ENCODE measurements at places on chromosomes 4 and X.

DNA sequence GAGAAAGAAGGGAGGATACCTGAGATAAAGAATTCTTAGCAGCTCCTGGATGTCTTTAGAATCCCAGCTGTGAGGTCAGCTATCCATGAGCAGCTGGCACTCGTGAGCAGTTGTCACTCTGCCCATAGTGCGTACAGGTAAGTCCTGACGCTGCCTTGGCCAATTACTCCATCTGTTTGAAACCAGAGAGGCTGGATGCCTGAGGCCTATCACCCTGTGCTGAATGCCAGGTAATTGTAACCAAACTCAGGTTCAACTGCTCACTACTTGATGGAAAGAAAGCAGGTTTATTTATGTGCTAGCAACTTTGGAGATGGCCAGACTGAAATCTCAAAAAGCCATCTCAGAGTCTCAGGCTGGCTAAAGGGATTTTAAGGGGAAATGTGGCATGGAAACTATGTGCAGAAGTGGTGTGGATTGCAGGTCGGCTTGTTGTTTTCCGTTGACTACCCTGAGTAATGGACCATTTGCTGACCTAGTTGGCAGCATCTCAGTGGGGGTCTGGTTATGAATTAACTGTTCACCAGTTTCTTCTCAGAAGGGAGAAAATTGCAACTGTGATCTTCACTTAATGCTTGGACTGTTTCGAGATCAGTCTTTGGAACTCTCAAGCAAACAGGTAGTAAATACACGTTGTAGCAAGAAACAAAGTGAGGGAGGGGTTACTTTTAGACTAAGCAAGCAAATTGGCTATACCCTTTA, 1614.0 kb upstream of the PCDH10 start:
- no peak for DNase-seq

DNA sequence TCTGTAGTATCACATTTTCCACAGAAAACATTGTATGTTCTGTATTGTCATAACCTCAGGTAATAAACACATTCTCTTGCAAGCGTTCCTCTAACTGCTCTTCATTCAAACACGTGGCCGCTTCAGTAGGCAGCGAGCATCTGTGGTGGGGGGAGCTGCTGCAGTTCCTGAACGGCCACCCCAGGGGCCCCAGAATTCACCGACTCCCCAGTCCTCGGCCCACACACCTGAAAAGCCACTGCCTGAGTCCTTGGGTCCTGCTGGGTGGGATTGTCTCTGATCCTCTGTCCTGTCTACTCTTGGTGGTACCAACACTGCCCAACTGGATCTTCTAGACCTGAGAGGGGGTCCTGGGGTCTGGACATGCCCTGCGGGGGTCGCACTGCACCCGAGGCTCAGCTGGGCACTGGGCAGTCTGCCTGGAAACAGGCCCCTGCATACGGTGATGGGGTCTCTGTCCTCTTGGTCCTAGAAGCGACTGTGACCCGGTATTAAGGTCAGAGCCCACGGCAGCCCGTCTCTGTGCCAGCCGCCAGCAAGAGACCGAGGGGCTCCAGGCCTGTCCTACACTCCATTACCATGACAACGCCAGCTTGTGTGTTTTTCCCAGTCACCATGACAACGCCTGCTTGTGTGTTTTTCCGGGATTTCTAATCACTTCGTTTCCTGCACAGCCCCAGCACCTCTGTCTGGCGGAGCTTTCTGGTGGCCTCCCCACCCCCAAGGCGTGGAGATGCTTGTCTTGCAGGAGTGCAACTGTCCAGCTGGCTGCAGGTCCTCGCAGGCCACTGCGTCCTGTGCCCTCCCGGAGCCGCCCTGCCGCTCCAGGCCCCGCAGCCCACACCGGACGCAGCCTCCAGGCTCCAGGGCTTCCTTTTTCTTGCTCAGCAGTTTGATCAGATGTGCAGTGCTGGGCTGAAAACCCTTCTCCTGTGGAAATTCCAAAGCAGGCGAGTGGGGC, 16.0 kb downstream of the CTBP1 start:
- DNase-seq, result no peak

GRCh38 chr4:89158884-89159503, 47.7 kb downstream of the TIGD2 start:
- peak; percentile 14 for DNase-seq

DNA sequence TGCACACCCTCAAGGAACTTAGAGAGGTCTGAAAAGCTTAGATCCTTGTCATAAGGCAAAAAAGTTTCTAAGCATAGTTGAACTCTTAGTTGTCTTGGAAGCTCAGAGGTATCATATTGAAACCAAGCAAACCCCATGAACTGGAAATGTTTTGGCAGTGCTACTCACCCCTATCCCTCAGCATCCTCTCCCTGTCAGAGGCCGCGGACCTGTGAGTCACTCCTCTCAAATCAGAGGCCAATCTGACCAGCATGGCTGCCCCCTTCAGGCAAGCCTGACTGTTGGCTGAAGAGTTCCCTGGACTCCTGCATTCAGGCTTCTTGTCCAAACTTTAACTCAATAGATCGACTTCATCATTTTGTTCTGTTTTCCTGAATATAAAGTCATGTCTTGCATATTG, 69.4 kb downstream of the KCNIP4 start:
- peak; percentile 25 for DNase-seq

- no peak for DNase-seq
Observed at GRCh38 chr4:176492646-176493302, 173.0 kb downstream of the SPCS3 start.

DNA sequence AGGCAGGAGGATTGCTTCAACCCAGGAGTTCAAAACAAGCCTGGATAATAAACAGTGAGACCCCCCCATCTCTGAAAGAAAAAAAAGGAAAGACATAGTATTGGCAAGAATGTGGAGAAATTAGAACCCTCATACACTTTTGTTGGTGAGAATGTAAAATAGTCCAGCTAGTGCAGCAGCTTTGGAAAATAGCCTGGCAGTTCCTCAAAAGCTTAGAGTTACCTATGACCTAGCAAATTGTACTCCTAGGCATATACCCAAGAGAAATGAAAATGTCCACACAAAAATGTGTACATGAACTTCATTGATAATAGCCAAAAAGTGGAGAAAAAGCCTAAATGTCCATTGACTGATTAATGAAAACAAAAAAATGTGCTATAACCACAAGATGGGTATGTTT, 21.3 kb downstream of the THAP9 start:
- DNase-seq, result no peak

DNA sequence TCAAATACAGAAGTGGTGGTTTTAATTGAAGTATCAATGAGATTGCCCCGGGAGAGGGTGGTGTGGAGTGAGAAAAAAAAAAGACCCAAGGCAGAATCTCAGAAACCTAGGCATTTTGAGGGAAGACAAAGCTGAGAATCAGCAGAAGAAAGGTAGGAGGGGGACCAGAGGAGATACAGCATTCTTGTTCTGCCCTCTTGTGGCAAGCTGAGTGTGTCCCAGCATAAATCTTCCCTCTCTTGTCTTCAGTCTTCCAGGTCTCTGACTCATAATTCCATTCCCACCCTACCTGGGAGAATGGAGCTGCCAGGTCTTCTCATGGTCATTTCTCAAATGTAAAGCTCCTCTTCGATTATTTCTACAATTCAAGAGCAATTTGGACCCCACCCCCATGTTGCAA, 32.7 kb upstream of the MAGED1 start:
- peak; percentile 23 for DNase-seq

- DNase-seq, result no peak
Observed at GRCh38 chr4:43244688-43245382, 352.3 kb downstream of the GRXCR1 start.

DNA sequence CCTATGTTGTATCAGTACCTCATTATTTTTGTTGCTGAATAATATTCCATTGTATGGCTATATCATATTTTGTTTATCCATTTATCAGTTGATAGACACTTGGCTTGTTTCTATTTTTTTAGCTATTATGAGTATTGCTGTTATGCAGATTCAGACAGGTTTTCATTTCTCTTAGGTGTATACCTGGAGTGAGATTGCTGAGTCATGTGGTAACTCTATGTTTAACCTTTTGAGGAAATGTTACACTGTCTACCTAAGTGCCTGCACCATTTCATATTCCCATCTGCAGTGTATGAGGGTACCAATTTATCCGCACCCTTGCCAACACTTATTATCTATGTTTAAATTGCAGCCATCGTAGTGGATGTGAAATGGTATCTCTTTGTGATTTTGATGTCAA, 43.0 kb upstream of the SH3RF1 start:
- no peak for DNase-seq

GRCh38 chr4:2042204-2042946, 16.8 kb upstream of the NAT8L start:
- no peak for DNase-seq

- DNase-seq, result no peak
Observed at GRCh38 chrX:134545510-134545909, 85.5 kb downstream of the HPRT1 start.

- DNase-seq, result no peak
Observed at GRCh38 chr4:126386512-126386911, 1071.8 kb downstream of the FAT4 start.

DNA sequence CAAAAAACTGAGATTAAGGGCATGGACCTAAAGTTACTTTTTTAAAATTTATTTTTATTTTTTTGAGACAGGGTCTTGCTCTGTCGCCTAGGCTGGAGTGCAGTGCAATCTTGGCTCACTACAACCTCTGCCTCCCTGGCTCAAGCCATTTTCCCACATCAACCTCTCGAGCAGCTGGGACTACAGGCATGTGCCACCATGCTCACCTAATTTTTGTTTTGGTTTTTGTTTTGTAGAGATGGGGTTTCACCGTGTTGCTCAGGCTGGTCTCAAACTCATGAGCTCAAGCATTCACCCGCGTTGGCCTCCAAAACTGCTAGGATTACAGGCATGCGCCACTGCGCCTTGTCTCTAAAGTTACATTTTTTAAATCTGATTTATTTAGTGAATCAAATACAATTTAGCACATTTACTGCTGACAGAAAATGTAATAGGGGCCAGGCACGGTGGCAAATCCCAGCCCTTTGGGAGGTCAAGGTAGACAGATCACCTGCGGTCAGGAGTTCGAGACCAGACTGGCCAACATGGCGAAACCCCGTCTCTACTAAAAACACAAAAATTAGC, 38.3 kb downstream of the GUCY1A1 start:
- DNase-seq, result no peak

DNA sequence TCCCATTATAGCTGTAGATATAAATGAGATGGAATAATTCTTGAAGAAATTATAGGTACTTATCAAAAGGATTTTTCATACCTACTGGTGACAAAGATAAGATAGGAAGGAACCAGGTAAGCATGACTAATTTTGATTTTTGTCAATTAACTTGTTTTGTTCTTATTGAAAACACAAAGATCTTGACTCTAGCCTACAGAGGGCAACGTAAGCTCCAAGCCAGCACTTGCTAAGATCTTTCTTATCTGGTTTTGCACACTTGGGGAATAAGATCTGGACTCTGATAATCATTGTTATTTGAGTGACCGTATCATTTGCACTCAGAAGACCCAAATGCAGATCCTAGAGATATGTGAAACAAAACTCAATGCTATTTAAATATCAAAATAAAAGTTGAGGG, 223.4 kb downstream of the VEGFC start:
- DNase-seq, result no peak

DNA sequence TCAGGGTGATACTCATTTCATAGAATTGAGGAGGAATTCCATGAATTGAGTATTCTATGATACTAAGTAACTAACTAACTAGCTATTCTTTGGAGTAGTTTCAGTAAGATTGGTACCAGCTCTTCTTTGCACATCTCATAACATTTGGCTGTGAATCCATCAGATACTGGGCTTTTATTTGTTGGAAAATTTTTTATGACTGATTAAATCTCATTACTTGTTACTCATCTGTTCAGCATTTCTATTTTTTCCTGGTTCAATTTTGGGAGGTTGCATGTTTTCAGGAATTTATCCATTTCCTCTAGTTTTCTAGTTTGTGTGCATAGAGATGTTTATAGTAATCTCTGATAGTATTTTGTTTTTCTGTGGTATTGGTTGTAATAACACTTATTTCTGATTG, 70.8 kb upstream of the FREM3 start:
- no peak for DNase-seq

DNA sequence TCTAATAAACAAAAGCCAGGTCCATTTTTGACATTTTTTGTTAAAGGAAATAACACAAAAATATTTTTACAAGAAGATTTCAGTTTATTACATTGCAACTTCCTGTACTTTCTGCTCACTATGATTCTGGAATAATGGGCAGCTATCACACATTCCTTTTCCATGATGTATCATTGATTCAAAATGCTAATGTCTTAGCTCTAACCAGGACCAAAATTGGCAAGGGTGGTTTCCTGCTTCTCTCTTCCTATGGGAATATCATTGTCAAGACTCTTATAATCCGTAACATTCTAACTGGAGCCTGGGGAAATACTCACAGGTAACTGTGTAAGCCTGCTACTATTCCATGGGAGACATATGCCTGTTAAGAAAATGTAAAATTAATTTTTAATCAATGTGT, 218.6 kb downstream of the DCAF12L2 start:
- no peak for DNase-seq

- no peak for DNase-seq
Observed at GRCh38 chr4:16636912-16637630, 261.4 kb downstream of the LDB2 start.

DNA sequence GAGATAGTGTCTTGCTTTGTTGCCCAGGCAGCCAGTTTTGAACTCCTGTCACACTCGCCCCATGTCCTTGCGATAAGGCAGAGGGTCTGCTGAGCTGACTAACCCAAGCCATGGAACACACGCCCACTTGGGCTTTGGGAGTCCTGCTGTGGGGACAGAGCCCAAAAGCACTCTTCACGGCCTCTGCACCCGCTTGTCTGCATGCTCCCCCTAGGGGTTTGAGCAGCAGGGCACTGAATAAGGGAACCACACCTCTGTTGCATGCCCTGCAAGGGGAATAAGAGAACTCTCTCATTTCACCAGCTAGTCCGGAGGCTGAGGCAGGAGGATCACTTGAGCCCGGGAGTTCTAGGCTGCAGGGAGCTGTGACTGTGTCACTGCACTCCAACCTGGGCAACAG, 166.0 kb downstream of the STAG2 start:
- no peak for DNase-seq

DNA sequence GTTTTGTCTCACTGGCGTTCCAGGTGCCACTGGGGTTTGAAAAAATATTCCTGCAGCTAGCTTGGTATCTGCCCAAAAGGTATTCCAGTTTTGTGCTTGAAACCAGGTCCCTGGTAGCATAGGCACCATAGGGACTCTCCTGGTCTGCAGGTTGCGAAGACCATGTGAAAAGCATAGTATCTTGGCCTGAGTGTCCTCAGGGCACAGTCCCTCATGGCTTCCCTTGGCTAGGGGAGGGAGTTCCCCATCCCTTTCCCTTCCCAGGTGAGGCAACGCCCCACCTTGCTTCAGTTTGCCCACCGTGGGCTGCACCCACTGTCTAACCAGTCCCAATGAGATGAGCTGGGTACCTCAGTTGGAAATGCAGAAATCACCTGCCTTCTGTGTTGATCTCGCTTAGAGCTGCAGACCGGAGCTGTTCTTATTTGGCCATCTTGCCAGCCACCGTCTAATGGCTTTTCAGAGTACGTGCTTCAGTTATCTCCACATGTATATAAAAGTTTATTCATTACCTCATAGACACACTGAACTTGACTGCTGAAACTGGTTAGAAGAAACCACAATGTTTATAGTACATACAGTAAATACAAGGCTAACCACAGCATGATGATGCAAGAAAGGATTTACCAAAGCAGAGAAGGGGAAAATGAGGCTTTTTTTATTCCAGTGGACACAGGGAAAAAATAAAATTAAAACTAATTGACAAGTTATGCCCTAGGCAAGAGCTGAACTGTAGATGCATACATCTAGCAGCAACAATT, 10.6 kb downstream of the PBDC1 start:
- no peak for DNase-seq
